Stimulated activated CD4-positive, alpha-beta T cell treated with anti-CD3 and anti-CD28 coated beads, Interleukin-4, amount 100 ng/mL, for 48 hours (primary cell): ENCODE measurements at places on chromosomes 3 and 15.

- no peak for DNase-seq
Measured at GRCh38 chr3:188754267-188754666, 417.5 kb upstream of the TPRG1 start.

GRCh38 chr3:177977381-177978158 lies 558.7 kb upstream of the KCNMB2 start:
- DNase-seq: no peak

- no peak for DNase-seq
Measured at GRCh38 chr15:22878103-22878502, 39.6 kb downstream of the NIPA2 start.

- DNase-seq: no peak
Measured at GRCh38 chr15:86062646-86063243, 16.9 kb upstream of the AGBL1 start.

- no peak for DNase-seq
Measured at GRCh38 chr3:58101499-58102389, 93.5 kb downstream of the FLNB start.

DNA sequence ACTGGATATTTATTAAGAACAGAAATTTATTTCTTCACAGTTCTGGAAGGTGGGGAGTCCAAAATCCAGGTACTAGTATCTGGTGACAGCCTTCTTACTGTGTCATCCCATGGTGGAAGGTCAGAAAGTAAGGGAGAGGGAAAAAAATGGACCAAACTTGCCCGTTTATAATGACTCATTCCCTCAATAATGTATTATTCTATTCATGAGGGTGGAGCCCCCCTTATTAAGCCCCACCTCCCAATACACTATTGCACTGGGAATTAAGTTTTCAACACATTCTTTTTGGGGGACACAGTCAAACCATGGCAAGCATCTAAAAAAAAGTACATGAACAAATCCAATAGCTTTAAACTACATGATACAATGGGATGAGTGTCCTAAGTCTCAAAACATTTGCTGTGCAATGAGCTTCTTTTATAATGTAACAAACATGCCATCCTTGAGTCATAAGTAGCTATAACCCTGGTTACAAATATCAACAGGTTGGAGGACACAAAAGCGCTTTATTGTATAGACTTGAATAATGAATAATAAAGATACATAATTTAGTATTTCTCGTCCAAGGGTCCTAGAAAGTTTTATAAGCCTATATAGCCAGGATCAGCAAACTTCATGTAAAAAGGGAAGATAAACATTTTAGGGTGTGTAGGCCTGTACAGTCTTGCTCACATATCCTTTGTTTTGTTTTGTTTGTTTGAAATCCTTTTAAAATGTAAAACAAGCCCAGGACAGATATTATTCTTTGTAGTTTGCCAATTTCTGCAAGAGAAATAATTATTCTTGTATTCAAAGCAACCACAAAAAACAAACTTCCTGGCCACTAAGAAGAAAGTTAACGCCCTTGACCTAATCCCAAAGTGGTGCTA lies 160.6 kb upstream of the RAP2B start:
- DNase-seq: no peak

DNA sequence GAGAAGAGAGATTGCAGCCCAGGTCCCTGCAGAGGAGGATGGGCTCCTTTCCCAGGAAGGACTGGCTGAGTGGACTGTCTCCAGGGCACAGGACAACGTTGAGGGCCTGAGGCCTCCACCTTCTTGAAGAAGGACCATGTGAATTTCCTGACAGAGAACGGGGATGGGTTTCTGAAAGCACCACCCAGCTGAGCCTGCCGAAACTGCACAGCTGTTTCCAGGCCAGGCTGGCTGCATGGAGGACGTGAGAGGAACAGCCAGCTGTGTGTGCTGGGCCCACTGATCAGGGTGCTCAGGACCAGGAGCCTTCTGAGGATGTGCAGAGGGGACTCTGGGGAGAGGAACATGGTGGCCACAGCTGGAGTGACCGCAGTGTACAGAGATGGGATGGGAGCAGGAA lies 39.2 kb downstream of the HMCES start:
- DNase-seq: no peak

- DNase-seq: no peak
Measured at GRCh38 chr3:634511-634910, 437.9 kb downstream of the CHL1 start.

DNA sequence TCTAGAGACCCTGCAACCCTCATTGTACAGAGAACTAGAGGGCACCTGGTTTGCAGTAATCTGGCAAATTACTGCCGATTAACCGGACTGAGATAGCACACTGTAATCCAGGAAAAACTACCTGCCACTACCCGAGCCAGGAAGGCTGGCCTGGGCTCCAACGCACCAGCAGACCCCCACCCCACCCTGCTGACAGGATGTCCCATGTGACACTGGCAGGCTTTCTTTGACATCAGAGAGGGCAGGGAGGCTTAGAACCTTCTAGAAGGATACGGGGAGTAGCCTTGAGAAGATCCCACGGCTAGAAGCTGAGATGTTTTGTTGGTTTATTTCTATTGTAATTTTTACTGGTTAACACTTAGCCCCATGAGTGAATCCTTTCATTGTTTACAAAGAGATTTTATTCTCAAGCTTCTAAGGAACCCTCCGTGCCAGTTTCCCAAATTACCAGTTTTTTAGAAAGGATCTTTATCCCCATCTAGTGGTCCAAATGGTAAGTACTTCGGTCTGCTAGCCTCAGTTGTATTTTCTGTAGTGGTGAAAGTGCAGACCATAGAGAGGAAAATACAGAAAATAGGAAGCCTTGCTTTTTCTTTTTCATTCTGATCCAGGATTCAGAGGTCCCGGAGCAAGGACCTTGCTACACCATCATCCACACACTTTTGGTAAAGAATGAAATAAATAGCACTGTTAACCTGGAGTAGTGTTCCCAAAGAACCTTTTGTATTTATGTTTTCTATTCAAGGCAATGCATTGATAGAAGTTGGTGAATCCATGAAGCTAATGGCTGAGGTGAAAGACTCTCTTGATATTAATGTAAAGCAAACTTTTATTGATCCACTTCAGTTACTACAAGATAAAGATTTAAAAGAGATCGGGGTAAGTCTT lies 81.9 kb upstream of the ADAMTSL3 start:
- DNase-seq: no peak

- DNase-seq: no peak
Measured at GRCh38 chr15:48177383-48177765, 721 bp downstream of the MYEF2 start.

- no peak for DNase-seq
Measured at GRCh38 chr3:35565048-35565447, 74.3 kb upstream of the ARPP21 start.

GRCh38 chr3:50604628-50605588 lies 6.7 kb downstream of the CISH start:
- DNase-seq: no peak

- no peak for DNase-seq
Measured at GRCh38 chr15:25568751-25569150, 129.9 kb upstream of the UBE3A start.

DNA sequence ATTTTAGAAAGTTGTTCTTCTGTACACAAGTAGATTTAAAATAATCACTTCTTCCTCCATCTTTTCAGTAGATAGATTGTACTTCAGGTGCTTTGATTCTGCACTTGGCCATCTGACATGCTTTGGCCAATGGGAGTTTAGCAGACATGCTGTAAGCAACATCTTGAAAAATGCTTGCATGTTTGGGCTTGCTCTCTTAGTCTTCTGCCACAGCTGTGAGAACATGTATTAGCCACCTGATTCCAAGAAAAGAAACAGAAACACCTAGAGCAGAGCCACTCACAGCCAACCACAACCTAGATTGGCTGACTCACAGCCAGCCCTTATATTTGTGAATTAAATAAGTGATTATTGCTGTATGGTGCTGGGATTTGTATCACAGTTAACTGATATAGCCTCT lies 70.2 kb upstream of the GADL1 start:
- DNase-seq: no peak

DNA sequence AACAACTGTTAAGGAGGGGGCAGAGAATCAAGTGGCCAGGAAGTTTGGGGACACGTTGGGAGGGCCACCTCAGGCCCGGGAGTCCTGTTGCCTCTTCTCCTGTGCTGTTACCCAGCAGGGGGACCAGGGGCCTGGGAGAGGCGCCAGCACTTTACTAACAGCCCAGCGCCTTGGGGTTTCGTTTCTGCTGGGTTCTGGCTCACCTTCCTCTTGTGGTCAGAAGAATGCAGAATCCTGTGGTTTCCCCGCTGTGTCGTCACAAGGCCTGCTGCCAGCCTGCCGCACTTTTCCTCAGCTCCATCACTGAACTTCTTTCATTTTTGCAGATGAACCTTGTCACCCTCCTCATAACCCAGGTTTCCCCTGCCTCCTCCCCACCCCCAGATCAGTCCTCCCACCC lies 67.7 kb downstream of the SLC30A4 start:
- peak; percentile 70 for DNase-seq

- no peak for DNase-seq
Measured at GRCh38 chr3:25041871-25042584, 386.0 kb upstream of the RARB start.
